Endothelial cell (in vitro differentiated cells): ENCODE measurements at places on chromosomes 13 and 19. TPM values are rescaled to one million over a fixed set of nuclear protein-coding genes. Genes with fewer than 3 reads are reported as not detected.

DNA sequence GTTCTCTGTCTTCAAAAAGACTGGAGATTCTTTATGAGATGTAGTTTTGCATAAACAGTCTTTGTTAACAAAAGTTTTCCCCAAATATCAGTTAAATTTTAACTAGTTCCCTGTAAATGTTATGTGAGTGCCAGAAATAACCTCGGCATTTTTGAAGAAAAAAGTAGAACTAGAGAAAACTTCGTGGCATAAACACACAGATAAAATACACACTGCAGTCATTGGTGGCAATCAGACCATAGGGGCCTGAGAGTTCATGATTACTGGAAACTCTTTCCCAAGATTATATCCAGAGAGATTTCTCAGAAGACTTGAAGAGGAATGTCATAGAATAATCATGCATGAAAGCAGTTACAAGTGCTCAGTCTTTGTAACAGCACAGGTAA is 190.0 kb downstream of the MZT1 start:
- DNase-seq = no peak

DNA sequence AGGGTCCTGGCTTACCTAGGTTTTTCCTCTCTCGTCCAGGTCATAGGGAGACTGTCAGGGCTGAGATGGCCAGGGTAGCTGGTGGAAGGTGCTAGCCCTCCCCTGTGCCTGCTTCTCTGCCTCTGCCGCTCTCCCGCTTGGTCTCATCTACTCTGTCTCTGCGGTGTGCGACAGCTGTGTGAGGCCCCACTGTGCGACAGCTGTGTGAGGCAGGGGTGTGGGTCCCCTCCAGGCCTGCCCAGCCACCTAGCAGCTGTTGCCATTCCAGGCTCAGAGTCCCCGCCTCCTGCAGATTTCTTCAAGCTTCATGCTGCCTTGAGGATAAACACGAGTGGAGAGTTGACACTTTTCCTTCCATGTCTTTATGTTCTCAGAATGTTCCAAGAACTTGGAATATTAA is 53.0 kb downstream of the ARHGEF7 start:
- no peak for DNase-seq

DNA sequence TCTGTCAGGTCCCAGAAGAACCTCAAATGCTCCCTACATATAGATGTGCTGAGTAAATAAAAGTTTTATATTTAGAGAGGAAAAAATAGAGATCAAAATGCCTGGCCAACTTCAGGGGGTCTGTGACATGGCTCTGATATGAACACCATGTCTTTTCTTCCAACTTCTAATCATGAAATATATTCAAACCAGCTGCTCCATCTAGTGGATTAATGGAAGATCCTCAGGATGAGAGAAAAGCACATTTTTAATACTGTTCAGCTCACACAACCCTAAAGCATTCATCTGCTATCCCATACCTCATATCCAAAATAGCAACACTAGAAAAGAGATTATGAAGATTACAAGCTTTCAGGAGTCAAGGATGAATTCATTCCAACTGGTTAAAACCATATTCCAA is 56.0 kb upstream of the DOCK9 start:
- no peak for DNase-seq

DNA sequence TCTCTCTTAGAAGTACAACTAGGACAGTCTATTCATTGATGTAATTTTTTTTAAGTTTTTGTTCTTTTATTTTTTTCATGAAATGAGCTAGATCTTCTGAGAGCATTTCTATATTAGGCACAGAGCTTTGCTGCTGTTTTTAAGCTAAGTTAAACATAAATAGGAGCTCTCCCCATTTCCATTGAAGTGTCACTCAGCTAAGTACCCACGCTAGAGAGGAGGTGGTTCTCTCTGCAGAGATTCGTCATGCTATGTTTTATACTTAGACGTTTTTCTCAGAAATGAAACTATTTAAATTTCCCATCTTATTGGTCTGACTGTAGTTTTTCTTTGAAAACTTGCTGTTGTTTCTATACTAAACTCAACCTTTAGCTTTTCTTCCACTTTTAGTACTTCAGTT is 271.5 kb downstream of the PCDH9 start:
- no peak for DNase-seq

GRCh38 chr13:111929036-111929616 is 137.8 kb upstream of the SOX1 start:
- DNase-seq = no peak

- no peak for DNase-seq
These were observed 130.4 kb upstream of the MIR17HG start for GRCh38 chr13:91216928-91217700.

DNA sequence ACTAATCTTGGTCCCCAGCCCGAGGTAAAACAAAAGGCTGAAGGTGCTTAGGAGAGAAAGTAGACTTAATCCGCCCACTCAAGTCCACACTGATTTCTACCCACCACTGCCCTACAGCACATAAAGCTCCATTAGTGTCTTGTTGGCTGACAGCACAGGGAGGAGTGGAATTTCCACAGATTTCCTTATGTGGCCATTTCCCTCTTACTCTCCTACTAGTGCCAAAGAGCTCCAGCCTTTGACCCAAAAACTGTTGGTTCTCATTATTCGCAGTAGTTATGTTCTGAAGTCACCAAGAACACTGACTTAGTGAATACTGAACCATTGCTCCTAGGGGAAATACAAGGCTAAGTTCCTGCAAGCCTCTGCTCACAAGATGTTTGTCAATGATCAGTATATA is 61.2 kb downstream of the RAB20 start:
- no peak for DNase-seq

DNA sequence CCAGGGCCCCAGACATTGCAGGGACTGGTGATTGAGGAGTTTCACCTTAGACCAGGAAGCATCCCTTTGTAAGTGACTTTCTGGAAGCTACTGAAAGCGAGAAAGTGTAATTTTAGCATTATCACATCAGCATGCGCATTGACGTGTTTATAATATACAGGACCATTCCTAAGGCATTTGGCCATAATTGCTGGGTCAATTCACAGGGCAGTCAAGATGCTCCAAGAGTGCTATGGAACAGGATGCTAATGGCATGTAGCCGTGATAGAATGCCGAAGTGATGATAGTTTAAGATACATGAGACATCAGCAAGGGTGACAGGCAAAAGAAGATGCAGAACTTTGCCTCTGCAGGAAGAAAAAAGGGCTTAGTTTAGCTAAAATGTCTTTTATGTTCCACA is 347.6 kb upstream of the NBEA start:
- no peak for DNase-seq

DNA sequence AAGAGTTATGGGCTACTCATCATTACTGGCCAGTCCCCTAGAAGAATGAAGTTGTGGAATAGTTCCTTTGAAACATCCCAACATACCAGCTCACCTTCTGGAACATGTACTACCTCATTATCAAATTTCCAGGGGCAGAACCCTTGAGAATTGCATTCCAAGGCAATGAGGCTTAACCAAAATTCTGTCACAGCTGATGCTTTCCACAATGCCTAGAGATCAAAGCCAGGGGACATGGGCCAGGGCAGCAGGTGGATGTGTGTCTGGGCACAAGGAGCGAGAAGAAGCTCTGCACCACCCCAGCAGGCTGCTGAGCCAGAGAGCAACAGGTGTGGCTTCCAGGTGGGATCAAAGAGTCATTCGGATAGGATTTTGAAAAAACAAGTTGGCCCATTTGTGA is 362.1 kb downstream of the EFNB2 start:
- DNase-seq = no peak

SIGLECL1 gene
- total RNA-seq = 2.8 TPM

STOML3 gene
- 0.18 TPM for total RNA-seq

FXYD3 gene
- not detected for total RNA-seq

ERICH4 gene
- total RNA-seq = not detected

ZFR2 gene
- total RNA-seq = 1.8 TPM
